Stimulated activated naive B cell treated with anti-CD40 and anti-IgM and Interleukin-4, amounts not matched to agents 10 μg/mL and 1 μg/mL and 100 μg/mL, for 72 hours (primary cell): ENCODE measurements at places on chromosomes 1 and 21.

DNA sequence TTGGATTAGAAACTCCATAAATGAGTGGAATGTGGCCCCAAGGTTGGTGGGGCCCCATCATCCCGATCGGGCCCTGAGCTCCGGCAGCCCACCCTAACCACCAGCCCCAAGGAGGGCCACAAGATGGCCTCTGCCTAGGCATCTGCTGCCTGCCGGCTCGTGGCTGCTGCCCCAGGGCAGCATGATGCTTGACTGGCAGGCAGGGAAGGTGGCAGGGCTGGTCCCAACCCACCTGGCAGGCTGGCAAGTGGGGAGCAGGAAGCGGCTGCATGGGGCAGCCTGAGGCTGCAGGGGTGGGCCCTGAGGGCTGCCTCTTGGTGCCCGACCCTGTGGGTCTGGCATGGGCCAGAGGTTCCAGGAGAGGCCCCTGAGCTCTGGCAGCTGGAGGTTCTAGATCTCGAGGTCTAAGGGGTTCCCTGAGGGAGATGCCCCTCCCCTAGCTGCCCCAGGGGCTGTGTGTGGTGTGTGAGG, 760 bp upstream of the GJC2 start:
- no peak for DNase-seq

DNA sequence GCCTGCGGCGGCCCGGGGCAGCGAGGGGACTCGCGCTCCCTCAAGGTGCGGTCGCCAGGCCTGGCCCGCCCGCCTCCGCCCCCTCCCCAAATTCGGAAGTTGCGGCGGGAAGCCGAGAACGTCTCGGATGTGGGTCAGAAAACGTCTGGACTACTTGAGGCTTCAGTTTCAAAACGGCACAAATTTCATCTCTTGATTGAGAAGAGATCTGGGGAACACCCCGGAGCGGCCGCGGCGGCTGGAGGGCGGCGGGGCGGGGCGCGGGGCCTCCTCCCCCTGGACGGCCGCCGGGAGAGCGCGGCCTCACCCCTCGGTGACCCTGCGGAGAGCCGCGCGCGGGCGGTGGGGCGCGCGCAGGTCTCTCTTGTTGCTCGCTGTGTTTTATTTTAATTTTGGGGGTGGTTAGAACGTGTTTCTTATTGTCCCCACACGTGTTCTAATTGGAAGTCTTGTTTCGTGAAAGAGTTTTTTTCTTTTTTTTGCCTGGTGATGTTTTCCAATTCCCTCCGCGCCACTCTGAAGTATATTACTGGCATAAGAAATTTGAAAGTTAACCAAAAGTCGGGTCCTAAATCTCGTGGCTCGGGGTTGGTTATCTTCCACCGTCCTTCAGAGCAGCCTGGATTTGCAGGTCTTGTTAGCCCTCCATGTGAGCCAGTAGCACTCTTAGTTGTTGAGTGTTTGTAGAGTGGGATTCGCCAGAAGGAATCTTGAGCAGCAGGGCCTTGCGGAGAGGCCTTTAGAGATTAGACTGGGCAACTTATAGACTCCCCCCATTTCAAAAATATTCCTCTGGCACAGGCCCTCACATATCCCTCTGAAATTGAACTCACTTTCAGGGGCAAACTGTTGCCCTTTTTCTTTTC, 749 bp downstream of the PCBP3 start:
- DNase-seq, result no peak

DNA sequence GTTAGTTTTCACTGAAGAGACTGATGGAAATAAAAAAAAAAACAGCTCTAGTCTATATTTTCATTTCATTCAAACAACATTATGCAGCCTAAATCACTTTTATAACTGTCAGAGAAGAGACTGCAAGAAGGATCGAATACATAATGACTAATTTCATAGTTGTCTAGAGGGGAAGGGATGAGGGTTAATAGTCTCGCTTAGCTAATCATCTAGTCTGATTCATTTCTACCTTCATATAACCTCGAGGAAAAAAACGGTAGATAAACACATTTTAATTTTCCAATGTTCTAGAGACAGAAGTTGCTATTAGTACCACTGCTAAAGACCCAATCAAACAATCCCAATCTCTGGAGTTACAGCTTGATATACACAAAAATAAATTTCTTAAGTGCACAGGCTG, 3.5 kb downstream of the FUBP1 start:
- DNase-seq, result no peak

GRCh38 chr1:95701450-95702173, 467.6 kb downstream of the RWDD3 start:
- no peak for DNase-seq

GRCh38 chr1:8025061-8025670, 943 bp downstream of the ERRFI1 start:
- no peak for DNase-seq

GRCh38 chr1:241844593-241844992, 3.4 kb upstream of the EXO1 start:
- DNase-seq, result no peak

DNA sequence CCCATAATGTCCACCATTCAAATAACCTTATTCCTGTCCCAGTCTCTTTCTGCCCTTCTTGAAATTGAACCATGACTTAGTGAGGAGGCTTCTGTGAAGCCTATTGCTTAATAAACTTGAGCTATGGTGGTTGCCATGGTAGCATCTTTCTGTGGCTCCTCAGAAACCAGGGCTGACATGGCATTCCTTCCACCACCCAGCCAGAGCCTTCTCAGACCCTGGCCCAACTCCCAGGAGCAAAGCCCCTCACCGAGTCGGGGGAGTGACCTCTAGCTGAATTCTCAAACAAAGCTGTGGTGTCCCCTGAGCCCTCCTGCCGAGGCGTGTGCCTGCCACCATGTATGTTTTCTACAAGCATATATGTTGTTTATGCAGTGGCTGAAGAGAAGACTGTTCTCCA, 259.1 kb downstream of the CACNA1E start:
- DNase-seq, result no peak

DNA sequence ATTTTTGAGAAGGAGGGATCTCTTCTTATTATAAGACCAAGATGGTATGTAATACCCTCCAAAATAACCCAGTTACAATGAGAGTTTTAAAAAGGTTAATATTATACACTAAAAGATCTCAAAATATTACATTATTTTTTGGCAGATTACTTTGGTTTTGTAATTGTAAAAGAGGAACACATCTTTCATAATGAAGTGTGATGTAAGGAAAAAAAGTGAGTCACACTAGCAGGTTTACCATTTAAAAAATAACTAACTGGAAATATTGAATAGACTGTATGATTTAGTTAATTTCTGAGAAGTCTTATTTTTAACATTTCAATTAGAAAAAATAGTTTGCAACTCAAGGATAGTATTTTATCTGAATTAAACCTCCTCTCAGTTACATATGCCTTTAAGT, 1.1 kb downstream of the F5 start:
- DNase-seq, result no peak

GRCh38 chr21:17372200-17372599, 140.6 kb upstream of the CXADR start:
- DNase-seq, result no peak

GRCh38 chr1:54885237-54885679, 1.7 kb downstream of the DHCR24 start:
- DNase-seq, result no peak

GRCh38 chr21:25584833-25585676, 22.2 kb downstream of the MRPL39 start:
- no peak for DNase-seq

DNA sequence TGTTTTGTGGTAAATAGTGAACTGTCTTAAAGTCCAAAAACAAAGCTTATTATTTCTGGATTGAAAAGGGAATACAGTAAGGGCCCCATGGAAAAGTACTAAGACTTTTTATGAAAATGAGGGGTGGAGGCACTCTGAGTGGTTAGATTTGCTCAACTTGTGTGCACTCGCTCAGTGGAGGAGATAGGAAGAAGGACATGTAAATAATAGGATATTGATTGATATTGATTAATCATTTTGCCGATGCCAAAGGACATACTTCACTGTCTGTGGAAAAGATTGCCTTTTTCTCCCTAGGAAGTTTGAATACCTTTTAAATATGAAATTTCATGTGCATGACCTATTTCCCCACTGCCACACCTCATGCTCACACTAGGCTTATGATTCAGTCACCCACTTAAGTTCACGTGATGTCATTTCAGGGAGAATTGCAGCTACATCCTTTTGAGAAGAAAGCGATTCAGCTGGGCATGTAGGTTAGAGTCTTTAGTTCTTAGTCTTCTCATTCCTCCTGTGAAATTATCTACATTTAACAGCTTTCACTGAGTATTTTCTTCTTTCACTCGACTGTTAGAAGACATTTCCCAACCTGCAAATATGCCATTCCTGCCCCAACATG, 5.0 kb downstream of the MTR start:
- DNase-seq, result no peak

GRCh38 chr1:245915406-245915805, 591.7 kb downstream of the SMYD3 start:
- no peak for DNase-seq

GRCh38 chr21:45297869-45298268, 10.2 kb upstream of the POFUT2 start:
- no peak for DNase-seq

DNA sequence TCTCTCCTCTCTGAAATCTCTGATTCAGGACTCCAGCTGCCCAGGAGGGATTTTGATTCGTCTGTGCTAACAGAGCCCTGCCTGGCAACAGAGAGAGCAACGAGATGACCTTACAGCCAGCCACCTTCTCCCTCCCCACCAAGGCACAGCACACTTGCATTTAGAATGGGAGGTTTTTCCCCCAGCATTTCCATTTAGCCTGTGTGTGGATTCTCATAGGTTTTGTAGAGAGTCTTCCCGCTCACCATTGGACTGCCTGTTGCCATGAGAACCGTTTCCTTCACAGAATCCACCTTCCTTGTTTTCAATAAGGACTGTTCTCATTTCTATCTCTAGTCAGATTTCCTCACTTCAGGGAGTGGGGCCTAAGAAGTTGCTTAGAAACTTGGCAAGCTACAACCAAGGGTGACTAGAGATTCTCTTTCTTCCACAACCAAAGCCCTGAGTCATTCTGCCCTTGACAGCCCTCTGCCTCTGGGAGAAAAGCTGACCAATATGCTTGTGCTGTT, 5.8 kb upstream of the IKBKE start:
- DNase-seq, result no peak

DNA sequence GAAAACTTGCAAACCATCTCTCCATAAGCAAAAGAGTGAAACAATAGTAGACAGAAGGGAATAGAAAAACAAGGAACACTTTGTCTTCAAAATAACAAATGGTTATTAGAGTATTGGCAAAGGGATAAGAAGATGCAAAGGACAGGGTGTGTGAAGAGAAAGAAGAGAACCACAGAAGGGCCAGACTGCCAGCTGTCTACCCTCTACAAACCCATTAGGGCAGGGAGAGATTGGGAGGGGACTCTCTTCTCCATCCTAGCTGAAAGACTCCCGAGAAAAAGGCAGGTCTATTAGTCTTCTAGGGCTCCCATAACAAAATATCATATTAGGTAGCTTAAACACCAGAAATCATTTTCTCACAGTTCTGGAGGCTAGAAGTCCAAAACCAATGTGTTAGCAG, 292.8 kb downstream of the PTBP2 start:
- DNase-seq, result no peak

- no peak for DNase-seq
Observed at GRCh38 chr1:229535230-229535629, 23.3 kb downstream of the ABCB10 start.

- no peak for DNase-seq
Observed at GRCh38 chr1:194067772-194068171, 881.4 kb upstream of the B3GALT2 start.

GRCh38 chr1:168972887-168973286, 133.6 kb upstream of the ATP1B1 start:
- DNase-seq, result no peak

GRCh38 chr21:15212206-15212605, 147.4 kb upstream of the NRIP1 start:
- DNase-seq, result no peak

DNA sequence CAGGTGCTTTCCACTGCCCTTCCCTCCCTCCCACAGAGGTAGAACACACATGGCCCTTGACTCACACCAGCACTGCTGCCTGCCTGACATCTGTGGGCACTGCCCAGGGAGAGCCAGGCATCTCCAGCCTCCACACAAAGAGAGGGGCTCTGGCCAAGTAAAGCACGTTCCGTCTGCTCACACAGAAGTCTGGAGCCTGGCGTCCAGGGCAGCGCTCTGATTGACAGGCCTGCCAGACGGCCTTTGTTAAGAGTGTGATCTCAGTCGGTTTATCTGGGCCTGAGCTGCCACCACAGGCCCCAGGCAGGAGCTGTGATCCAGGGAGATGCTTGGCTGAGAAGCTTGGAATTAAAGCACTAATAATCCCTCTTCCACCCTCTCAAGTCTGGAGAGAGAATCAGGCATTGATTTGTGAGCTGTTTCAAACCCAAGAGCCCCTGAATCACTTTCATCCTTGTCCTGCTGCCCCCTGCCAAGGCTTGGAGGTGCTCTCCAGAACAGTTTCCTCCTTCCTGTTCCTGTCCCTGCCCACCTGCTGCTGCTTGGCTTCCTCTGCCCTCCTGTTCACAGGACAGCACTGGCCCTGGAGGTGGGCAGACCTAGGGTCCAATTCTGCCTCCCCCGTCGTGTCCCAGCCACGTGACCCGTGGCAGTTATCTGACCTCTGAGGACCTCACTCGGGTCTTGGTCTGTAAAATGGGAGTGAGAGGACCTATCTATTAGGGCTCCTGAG, 3.7 kb downstream of the DMRTB1 start:
- no peak for DNase-seq

DNA sequence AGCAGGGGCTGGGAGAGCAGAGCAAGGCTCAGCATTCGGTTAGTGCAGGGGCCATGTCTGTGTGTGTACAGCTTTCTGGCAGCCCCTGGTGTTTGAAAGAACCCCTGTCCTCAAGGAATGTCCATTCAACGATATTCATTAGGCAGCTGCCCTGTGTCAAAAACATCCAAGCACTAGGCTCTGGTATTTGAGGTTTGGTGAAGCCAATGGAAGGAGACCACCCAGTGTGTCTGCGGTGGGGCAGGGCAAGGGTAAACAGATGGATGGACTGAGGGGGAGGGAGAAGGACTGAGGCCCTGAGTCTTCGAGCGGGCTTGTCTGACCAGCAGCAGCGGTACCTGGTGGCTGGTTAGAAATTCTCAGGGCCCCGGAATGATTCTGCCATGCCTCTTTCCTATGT, 155.6 kb upstream of the KLHDC7A start:
- DNase-seq, result no peak

DNA sequence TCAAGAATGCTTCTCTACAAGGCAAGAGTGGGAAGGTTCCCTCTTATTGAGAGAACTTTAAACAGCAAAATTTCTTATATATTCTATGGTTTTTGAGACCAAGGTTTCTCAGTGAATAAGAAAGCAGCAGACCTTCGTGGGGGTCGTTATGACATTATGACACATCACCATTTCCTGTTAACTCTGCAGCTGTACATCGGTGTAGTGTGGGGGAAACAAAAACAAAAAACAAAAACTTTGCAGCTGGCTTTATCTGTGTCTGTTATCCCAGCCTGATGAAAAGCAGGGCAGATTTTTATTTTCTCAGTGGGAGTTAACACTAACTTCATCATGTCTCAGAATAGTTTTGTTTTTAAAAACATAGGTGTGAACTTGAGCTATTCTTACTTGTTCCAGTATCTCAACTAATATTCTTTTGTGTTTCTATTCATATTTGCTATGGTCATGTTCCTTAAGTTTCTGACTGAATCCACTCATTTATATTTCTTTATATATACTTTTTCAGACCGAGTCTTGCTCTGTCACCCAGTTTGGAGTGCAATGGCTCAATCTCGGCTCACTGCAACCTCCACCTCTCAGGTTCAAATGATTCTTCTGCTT, 2.1 kb downstream of the SDE2 start:
- no peak for DNase-seq
